ENCODE measurements at places on chromosomes 13 and 19. TPM values are rescaled to one million over a fixed set of nuclear protein-coding genes. Genes with fewer than 3 reads are reported as not detected.

Gene LAIR1
- not detected for total RNA-seq

Gene PLIN4
- not detected for total RNA-seq

Gene ETV2
- not detected for total RNA-seq

Gene PSG3
- not detected for total RNA-seq

Gene APLP1
- total RNA-seq, result 8.4 TPM

Gene OR7A5
- not detected for total RNA-seq

Gene SMAD9
- total RNA-seq, result 0.80 TPM

Gene POU2F2
- 3.2 TPM for total RNA-seq

Gene ZNF700
- 4.4 TPM for total RNA-seq
